ENCODE measurements at places on chromosomes 11 and 22.

GRCh38 chr11:16421826-16422225, 65.5 kb upstream of the SOX6 start:
- no peak for DNase-seq

DNA sequence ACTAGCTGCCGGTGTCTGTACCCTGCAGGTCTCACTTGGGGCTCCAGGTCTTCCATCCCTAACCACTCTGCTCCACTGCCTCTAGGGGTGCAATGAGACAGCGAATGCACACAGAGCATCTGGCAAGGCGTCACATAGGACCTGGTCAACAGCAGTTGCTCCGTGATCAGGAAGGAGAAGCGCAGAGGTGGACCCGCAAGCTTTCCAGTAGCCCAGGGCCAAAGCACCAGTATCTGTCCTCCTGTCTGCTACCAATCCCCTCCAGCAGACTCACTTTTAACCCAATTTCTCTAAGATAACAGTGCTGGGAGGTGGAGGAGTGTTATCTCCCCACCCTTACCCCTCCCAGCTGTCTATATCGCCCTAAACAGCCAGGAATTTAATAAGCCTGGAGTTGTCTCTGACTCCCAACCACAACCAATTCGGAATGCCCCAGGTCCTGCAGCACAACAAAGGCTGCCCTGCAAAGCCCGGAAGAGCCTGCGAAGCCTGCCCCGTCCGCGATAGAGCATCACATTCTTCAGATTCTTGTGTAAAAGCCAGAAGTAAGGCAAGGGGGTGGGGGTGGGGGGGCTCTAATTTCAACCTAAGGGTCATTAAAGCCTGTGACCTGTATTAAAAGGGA, 19.3 kb downstream of the MYH9 start:
- no peak for DNase-seq

DNA sequence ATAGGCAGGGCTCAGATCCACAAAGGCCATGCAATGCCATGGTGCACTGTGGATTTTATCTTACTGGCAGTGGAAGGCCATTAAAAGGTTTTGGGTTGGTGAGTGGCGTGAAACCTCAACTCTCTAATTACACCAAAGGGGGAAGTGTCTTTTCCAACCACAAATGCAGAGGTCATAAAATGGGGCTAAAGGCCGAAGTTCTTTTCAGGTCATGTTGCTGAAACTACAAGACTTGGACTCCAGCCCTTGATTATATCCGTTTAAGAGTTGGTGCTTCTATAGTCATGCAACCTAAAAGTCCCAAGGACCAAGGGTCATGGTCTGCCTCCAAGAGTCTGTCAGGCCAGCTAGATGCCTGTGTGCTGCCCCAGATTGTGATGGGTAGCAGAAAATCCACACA, 434.3 kb downstream of the RAB38 start:
- no peak for DNase-seq

GRCh38 chr11:79236541-79236971, 204.3 kb downstream of the TENM4 start:
- no peak for DNase-seq

DNA sequence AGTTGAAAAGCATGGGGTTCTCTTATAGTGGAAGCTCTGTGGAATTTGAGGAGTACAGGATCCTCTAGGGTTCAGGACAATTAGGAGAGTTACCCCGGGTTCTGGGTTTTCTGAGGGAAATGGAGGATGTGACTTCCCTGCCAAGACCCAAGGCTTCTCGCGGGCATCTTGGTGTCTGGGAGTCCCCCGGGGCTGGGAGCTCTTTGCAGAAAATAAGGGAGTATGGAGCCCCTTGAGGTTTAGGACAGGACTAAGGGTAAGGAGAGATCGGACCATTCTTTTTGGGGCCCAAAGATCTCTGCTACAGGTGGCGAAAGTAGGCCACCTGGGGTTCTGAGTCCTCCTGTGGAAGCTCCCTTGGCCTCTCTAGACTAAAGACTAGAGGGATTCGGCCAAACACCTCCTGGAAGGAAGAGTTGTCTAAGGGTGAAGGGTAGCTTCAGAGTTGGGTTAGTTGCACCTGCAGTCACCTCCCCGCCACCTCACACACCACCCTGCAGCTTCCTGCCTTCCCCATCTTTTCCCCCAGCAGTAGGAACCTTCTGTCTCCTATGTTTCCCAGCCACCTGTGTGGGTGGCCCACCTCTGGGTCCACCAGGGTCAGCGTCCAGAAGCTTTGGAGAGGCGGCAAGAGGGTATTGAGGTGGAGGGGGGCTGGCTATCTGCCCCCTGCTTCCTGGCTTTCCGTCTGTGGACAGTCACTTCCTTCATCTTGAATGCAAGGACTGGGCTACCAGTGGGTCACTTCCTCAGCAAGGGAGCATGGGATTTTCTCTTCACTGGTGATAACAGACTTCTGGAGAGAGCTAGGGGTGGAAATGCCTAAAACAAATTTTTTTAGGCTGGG, 908 bp downstream of the LIMK2 start:
- no peak for DNase-seq

DNA sequence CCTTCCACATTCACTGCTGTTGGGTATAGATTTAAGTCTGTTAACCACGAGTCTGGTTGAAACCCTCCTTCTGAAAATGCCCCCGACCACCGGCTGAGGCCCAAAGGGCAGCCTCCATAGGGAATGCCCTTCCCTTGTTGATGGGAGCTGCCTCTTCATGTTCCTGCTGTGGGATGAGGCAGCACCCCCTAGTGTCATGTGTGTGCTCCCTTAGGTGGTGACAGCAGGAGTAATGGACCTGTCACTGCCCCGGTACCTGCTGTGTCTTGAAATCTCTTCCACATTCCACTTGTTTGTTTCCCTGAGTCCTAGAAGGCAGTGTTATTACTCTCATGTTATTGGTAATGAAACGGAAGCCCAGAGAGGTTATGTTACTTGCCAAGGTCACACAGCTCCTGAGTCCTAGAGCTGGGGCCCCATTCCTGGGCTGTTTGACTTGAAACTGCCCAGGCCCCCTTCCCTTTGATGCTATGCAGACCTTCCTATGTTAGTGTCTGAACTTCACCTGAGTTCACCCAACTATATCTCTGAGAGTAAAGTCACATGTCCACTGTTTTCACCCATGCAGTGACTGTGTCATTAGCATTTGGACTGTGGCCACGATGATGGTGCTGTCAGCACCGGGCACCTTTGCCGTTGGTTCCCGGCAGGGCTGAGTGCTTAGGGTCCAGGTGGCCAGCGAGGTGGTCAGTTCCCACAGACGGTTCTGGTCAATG, 234.3 kb downstream of the TBC1D22A start:
- no peak for DNase-seq

GRCh38 chr11:3824714-3825472, 15.9 kb downstream of the RHOG start:
- peak; percentile 4 for DNase-seq

GRCh38 chr11:117187799-117188481, 9.4 kb downstream of the SIDT2 start:
- DNase-seq, result no peak

DNA sequence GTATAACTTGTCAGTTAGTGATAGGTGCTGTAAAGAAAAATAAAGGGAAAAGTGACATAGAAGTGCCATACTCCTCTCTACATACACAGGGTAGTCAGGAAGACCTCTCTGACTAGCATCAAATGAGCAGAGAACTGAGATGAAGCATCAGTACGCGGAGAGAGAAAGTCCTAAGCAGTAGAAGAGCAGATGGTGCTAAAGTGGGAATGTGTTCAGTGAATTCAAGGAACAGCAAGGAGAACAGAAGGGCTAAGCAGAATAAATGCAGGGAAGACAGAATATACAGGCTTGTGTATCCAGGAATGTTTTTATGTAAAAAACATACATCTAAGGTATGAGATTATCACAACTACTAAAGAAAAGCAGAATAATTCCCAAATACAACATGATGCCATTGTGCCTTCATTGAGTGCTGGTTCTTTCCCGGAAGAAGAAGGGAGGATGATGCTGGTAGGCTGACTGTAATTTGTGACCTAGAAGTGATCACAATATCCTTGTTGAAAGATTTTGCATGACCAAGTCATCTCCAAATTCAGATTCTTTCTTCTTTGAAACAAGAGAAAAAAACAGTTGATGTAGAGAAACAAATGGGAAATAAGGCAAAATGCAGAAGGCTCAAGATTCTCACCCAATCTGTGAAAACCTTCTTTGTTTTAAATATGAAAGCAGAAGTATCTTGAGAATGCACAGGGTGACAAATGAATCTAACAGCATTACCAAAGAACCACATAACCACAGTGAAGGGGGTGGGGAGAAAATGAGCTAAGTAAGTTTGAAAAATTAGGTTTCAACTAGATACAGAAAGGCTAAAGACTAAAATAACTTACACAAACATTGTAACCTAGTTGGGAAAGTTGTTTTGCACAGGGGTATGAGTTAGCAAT, 20.5 kb downstream of the MRE11 start:
- DNase-seq, result no peak

DNA sequence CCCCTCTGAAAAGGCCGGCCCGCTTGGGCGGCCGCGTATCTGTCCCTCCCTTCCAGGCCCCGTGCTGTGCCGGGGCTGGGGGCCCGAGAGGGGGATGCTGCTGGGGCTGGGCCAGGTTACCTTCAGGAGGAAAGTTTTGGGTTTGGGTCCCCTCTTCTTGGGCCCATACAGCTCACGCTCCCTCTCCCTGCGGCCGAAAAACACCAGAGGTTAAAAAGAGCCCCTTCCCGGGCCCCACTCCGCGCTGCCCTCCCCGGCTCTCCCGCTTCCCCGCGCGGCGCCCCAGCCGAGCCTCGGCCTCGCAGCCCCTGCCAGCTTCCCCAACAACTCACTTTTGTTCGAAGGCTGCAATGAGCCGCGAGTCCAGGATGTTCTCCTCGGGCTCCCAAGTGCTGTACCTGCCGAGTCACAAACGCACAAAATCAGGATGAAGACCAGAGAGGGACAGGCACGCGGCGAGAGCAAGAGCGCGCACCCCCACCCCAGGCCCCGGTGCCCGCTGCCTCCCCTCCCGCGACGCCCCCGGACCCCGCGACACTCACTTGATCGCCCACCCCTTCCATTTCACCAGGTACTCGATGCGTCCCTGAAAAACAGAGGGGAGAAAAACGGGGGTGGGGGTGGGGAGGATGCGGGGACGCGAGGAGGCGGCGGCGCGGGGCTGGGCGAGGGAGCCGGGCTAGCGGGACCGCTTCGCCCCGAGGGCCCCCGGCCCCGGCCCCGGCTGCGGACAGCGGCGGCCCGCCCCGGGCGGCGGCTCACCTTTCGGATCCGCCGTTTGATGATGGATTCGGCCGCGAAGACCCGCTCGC, 450 bp downstream of the CBX6 start:
- DNase-seq, result no peak

- DNase-seq, result no peak
Measured at GRCh38 chr22:27440304-27440865, 361.2 kb downstream of the MN1 start.

- DNase-seq, result no peak
Measured at GRCh38 chr11:24900514-24900913, 403.7 kb downstream of the LUZP2 start.

- DNase-seq, result no peak
Measured at GRCh38 chr22:24303007-24303406, 32.4 kb downstream of the SPECC1L start.

GRCh38 chr22:27987557-27987956, 68.5 kb upstream of the PITPNB start:
- DNase-seq, result no peak

- no peak for DNase-seq
Measured at GRCh38 chr11:69509846-69510390, 28.5 kb downstream of the LINC01488 start.

- DNase-seq, result no peak
Measured at GRCh38 chr11:132913295-132913694, 619.0 kb downstream of the OPCML start.

DNA sequence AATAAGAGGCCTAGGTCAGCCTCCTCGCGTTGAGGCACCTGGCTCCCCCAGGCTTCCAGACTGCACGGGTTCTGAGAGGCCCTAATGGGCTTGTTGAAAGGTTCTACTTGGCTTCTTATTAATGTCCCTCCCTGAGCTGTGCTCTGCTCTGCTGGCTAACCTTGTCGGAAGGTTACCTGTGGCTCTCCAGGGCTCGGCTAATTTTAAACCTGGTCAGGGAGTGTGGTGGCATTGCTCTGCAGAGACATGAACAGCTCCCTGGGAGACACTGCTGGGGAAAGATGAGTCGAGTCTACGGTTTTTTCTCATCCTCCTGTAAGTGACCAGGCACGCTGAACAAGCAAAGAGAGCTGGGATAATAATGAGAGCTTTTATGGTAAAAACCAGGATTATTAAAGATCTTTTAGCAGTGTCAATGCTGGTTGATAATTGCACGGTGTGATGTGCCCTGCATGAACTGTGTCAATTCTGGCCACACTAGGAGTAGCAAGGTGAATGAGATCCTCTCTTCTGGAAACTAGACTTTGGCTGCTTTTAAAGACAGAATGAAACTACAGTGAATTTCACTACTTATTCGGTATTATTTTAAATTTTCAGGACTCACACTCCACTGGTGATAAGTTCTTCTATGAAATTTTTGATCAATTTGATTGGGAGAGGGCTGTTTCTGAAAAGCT, 70.7 kb downstream of the TEAD1 start:
- DNase-seq, result no peak

- no peak for DNase-seq
Measured at GRCh38 chr22:50697667-50698506, 25.3 kb downstream of the SHANK3 start.

DNA sequence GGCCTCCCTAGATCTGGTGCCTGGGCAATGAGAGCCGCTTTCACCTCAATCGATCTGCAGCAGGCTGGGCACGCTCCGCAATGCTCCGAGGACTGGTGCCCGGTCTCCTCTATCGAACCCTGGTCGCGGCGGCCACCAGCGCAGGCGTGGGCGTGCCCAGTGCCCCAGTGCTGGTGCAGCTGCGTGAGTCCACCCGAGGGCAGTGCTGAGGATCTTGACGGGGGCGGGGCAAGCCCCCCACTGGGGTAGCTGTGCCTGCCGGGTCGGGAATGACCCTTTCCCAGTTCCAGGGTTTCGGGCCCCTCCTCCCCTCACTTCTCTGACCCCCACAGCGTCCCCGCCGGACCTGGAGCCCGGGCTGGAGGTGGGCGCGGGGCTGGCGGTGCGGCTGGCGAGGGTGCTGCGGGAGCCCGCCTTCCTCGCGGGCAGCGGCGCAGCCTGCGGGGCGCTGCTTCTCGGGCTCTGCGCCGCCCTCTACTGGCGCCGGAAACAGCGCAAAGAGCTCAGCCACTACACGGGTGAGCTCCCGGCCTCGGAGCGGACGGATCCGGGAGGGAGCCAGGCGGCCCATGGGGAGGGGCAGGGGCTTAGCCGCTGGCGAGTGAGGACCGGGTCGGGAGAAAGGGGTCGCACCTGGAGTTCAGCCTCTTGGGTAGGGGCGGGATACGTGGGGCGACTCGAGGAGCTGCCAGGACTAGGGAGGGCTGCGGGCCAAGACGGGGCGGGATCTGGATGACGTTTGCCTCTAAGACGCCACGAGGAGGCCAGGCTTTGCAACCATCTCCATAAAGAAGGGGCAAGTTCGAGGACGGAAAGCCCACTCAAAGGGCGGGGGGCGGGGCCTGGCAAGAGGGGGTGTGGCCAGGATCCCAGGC, 10.9 kb downstream of the ROBO3 start:
- DNase-seq, result peak; percentile 70

- no peak for DNase-seq
Measured at GRCh38 chr11:422249-422656, 7.5 kb upstream of the SIGIRR start.

GRCh38 chr11:36354221-36355003, 58.3 kb downstream of the PRR5L start:
- no peak for DNase-seq
